ENCODE measurements at places on chromosomes 5 and 9.
A peak's percentile ranks its signal among the peaks of the same experiment; 100 is the strongest.

DNA sequence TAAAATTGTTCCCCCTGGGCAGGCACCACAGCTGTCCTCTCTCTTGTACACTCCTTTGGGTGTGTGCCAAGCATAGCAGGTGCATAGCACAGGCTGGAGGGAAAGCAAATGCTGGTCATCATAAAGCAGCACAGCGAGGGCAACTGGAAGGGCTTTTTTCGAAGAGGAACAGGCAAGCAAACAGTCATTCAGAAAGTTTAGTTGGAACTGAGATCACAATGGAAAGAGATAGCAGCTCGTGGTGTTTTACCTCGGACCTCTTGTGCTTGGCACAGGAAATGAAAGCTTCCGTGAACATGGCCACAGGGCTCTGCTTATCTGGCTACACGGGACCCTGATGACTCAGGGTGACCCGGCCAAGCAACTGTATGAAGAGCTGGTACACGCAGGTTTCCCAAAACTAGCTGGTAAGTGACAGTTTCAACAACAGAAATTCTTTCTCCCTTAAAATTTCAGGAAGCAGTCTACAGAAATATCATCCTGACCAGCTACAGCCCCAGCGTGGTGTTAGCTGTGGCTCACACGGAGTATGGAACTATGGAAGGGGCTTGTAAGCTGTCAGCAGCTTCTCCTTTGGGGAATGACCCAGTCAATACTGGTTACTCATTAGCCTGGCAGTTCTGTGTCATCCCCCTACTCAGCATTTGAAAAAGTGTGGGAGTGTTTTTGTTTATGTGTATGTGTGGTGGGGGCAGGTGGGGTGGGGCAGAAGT lies 48.1 kb downstream of the POC5 start:
- DNase-seq = no peak

- DNase-seq = no peak
These were observed 189.3 kb downstream of the DEPDC1B start for GRCh38 chr5:60510663-60511062.

- no peak for DNase-seq
These were observed 16.4 kb upstream of the PDCD1LG2 start for GRCh38 chr9:5493679-5494511.

GRCh38 chr9:19208653-19209052 lies 21.8 kb upstream of the DENND4C start:
- no peak for DNase-seq

- DNase-seq = no peak
These were observed 552 bp downstream of the TMEM141 start for GRCh38 chr9:136791516-136792276.

DNA sequence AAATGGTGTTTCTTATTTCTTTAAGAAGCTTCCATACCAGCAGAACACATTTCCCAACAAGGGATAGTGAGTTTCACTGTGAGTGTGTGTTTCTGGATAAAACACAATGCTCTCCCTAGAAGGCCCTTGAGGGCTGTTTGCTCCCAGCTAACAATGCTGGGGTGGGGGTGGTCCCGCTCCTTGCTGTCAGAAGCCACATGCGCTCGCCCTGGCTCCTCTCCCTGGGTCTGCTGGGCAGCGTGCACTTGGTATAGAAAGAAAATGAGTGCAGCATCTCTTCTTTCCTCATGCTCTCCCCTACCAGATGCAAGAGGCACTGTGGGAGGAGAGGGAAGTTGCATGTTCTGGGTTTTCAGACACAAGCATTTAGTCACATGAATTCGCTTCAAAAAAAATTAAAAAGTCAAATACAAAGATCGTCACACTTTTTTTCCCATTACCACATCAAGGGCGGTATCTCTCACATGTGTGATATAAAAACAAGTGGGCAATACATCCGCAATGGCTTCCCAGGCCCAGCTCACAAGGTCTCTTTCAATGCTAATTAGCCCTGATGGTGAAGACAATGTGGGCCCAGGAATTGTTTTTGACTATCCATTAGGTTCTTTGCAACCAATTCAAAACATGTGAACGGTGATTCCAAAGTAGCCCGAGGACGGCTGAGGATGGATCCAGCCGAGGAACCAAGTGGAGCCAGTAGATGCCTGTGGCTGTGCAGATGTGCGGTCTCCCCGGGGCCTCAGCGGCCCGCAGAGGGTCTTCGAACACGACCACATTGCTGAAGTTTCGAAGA lies 603.6 kb downstream of the IRX1 start:
- no peak for DNase-seq

- DNase-seq = no peak
These were observed 64.3 kb downstream of the CPLANE1 start for GRCh38 chr5:37184748-37185364.

DNA sequence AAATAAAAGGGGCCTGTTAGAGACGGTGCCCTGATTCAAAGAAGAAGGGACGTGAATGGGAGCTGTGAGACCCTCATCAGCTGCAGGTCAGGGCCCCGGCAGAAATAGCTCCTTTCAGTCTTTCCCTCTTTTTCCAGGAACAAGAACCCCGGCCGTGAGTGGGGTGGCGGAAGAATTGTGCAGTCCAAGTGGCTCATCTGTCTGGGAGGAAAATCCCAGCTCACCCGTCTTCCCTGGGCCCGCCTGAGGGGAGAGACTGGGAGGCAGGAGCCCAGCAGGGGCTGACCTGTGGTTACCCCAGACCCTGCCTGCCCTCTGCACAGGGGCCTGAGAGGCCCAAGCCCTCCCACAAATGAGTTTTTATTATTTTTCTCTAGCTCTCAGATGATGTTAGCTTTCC lies 24.8 kb upstream of the CSF1R start:
- no peak for DNase-seq

- no peak for DNase-seq
These were observed 46.2 kb downstream of the SLC28A3 start for GRCh38 chr9:84294241-84294950.

DNA sequence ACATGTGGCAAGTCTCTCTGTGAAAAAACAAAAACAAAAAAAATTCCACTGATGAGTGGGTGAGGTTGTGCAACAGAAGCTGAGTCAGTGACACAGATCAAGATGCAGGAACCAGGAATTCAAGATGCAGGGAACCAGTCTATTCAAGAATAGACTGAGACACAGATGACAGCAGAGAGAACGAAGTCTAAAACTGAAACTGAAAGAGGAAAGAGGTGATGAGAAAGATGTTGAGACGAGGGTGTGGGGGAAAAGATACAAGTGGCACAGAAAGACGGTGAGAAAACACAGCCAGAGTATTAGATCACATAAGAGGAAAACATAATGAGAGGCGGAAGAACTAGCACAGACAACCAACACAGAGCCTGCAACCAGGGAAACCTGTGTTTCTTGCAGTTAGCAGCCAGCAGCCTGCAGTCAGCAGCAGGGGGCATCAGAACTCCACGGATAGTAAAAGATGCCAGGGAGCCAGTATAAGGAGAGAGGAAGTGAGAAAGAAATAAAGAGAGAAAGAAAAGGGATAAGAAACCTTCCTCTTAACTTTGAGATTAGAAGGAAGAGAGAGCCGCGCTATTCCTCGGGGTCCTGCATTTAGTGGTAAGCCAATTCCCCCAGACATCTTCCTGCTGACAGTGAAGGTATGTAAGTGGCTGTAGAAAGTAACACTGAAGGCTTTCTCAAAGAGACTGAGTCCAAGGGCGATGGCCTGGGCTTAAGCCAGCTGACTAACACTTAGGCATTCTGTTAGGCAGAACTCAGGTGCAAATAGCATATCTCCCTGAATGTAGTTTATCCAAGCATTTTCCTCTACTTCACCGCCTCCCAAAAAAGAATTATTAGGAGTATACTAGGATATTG lies 79.0 kb downstream of the TLR4 start:
- peak; percentile 32 for DNase-seq

DNA sequence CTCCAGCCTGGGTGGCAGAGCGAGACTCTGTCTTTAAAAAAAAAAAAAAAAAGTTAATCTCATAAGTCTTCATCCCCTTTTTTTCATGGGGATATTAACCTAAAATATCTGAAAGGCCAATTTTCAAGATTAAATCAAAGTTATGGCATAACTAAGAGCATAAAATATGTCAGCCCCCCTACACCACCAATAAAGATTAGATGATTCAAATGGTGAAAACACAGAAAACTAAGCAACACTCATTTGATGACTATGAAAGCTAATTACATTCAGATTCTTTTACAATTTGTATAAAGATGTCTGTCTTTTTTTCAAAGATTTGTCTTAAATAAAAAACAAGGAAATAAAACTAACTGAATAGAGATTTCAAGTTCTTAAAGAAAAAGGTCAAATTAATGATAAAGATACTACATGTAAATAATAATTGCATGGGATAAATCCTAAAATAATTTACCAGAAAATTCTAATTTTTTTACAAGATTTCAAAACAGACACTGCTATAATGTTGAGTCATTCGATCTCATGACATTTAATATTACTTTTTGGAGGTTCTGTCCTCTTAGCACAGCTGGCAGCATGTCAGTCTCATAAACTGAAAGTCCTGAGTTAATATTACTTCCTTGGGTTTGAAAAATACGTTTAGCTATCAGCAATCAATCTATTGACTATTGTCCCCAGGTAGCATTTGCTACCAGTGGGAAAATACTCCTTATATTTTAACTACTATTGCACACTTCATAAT lies 112.9 kb downstream of the KIAA0825 start:
- no peak for DNase-seq

- DNase-seq = no peak
These were observed 13.0 kb upstream of the CAMSAP1 start for GRCh38 chr9:135920256-135920930.

GRCh38 chr5:53035868-53036381 lies 46.8 kb downstream of the ITGA2 start:
- no peak for DNase-seq

DNA sequence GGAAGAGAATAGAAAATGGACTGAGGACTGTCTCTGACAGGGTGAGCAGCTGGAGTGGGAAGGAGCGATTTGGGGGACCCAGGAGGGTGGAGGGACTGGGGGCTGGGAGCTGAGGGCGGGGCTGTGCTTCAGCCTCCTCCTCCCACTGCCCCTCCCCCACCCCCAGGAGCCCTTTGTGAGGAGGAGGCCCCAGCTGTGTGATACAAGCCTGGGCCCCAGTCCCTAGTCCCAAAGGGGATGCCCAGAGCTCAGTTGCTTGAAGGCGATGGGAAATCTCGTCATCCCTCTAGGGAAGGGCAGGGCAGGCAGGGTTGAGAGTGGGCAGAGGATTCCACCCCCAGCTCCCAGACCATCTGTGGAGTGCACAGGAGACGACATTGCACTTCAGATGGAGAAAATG lies at the start of gene SPATA31E1:
TSS of gene SPATA31E1 (plus strand) at position 251 of the 400 bp plus-strand sequence. CDS start at position 266, 15 bp downstream.
- DNase-seq = no peak

GRCh38 chr5:17228821-17229291 lies 11.4 kb downstream of the BASP1 start:
- DNase-seq = no peak

DNA sequence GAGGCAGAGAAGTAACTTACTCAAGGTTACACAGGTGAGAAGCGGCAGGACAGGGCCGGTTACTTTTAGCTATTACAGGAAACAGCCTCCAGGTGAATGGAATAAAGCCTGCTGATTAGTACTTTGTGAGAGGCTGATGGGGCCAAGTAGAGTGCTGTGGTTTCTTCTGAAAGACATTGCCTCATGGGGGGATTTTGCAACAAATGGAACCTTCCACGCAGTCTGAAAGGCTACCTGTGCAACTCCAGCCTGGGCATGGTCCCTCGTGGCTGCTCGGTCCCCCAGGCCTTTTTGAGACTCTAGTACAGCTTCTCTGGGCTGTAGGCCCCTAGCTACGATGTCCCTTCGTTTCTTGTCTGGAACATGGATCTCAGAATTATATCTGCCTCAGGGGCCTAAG lies 2.0 kb downstream of the TMEM268 start:
- no peak for DNase-seq

GRCh38 chr5:154242442-154242841 lies 51.9 kb downstream of the GALNT10 start:
- DNase-seq = no peak

GRCh38 chr5:93279296-93279963 lies 301.6 kb downstream of the NR2F1-AS1 start:
- DNase-seq = no peak

GRCh38 chr5:176540956-176541337 lies 3.7 kb upstream of the RNF44 start:
- no peak for DNase-seq

GRCh38 chr9:111876179-111876578 lies 20.4 kb upstream of the UGCG start:
- DNase-seq = no peak

GRCh38 chr5:171520300-171521174 lies 101.1 kb downstream of the FGF18 start:
- DNase-seq = no peak

GRCh38 chr5:108801776-108802175 lies 54.1 kb downstream of the FER start:
- DNase-seq = peak; percentile 58

GRCh38 chr5:7405277-7405676 lies 9.3 kb downstream of the ADCY2 start:
- DNase-seq = no peak

DNA sequence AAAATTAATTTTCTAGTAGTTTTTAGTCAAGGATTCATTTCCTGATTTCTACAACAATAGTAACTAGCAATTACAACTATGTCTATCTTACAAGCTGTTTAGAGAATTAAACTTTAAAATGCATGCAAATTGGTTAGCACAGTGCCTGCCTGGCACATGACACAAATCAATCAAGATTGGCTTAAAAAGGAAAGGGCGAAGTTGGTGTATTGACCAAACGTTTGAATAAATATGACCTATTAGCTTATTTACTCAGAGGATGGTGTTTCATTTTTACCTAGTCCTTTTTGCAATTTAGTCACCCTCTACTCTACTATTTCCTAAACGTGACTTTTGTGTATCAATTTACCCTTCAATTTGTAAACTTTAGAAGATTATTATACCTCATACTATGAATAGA lies 83.5 kb downstream of the GDA start:
- DNase-seq = no peak

- DNase-seq = no peak
These were observed 19.8 kb upstream of the FER start for GRCh38 chr5:108727651-108728565.

GRCh38 chr9:108565651-108566378 lies 290.0 kb downstream of the ACTL7B start:
- peak; percentile 61 for DNase-seq

DNA sequence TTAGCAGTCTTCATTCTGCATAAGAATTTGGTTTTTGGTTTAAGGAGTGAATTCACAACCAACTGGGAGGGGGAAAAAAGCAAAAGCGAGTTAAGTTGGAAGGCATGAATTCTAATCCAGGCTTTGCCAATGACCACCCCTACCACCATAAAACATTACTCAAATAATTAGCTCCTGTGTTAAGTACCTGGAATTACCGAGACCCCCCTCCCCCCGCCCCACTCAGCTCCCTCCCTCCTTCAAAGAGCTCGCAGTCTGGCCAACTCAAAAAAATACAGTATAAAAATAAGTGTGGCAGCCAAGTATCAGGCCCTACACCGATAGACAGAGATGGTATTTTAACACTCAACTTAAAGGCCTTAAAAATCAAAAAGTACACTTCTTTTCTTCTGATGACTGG lies 492 bp downstream of the ATG12 start:
- no peak for DNase-seq
